SW 1271 (cell line): ENCODE measurements at places on chromosomes 1 and 21.

- DNase-seq = no peak
Observed at GRCh38 chr1:48931506-48932192, 155.0 kb upstream of the BEND5 start.

DNA sequence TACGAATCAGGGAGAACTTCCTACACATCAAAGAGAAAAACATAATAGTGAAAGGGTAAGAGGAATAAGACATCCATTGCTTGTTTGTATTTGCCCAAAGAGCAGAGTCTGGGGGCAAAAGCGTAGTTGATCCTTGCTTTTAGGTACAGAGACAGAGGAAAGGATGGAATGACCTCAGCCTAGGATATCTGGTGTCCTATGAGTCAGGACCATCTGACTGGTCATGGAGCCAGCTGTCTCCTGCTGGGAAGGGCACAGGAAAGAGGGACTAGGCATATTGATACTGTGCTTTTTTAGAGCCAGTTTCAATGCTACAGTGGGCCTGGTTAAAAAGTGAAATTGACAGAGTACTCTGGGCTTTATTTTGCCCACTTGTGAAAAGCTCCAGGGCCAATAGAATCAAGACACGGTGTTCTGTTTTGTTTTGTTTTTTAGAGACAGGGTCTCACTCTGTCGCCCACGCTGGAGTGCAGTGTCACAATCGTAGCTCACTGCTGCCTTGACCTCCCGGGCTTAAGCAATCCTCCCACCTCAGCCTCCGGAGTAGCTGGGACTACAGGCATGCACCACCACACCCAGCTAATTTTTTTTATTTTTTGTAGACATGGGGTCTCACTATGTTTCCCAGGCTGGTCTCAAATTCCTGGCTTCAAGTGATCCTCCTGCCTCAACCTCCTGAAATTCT, 3.2 kb downstream of the PLEKHO1 start:
- no peak for DNase-seq

DNA sequence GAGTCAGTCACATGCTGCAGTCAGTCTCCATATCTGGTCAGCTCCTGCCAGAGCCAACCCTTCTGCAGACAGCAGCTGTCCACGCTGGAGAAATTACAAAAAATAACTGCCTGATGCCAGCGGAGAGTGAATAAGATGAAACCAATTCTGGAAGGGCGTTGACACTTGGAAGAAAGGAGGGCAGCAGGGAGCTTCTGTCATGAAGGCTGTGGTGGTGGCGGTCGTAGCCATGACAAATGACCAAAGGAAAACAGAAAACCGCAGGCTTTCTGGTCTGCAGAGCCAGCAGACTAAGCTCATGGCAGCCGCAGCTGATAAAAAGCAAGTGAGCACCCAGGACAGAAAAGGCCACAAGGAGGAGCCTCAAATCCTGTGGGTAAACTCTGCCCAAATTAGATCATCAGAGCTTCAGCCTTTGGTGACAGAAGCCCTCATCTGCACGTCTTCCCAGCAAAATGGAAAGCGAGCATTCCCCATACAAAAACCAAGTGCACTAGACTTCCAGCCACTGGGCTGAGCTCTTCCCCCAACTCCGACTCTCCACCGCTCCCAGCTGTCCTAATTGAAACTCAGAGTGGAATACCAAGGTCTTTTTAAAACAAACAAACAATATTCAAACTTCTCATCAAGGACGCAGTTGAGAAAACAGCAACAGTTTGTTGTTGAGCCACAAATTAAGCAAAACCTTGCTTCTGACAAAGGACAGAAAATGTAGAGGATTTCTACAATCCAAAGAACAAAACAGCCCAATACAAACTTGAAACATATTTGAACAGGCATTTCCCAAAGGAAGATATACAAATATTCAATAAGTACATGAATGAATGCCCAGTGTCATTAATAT, 28.7 kb downstream of the RSPH1 start:
- DNase-seq = no peak

GRCh38 chr1:98903726-98904125, 100.9 kb downstream of the PLPPR5 start:
- no peak for DNase-seq

DNA sequence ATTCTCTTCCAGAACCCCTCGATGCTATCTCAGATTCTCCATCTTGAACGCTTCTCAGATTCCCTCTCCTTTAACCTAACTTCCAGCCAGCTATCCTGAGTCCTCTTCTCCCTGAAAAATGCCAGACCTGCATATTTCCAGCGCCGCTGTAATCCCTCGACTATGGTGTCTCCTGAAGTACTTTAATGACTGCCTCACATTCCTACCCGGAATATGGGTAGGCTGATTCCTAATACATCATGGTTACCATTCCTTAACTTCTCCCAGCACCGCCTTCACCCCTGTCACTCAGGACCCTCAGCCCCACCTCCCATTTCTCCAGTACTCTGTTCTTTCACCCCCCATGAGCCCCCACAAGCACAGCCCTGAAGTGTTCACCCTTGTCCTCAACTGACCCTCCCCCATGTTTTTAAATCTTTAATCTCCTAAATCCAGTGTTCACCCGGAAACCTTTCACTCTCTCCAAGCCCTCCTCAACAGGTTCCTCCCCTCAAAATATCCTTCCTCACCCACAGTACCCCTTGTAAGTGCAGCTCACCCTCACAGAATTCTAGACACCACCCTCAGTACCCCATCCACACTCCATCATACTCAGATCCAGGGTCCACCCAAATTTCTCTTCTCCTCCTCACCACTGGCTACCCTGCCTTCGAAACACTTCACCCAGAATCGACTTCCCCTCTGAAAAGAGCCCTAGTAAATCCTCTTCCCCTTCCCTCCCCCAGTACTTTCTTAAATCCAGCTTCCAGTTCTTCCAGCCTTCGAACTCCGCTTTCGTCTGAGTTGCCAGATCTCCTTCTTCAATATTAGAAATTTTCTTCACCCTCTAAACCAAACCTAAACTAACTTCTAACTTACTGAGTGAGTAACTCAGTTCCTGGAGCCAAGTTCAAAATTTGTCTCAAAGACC, 922 bp downstream of the CPT2 start:
- no peak for DNase-seq

DNA sequence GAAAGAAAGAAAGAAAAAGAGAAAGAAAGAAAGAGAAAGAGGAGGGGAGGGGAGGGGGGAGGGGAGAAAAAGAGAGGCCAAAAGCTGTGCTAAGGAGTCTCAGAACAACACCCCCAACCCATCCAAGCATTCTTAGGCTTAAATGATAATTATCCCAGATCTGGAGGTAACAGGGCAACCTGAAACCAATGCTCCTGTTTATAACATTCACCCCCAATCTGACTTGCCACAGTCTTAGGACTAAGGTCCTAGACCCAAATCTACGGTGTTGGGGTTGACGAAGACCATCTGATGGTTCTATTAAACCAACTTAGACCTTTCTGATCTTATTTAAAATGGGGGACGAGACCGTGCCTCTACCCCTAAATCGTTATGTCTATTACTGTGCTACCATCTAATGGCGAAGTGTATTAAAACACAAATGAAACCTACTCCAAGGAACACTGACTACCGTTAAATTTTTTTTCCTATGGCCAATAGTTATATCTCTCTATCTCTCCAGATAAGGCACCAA, 119.3 kb upstream of the CDC42BPA start:
- DNase-seq = no peak

DNA sequence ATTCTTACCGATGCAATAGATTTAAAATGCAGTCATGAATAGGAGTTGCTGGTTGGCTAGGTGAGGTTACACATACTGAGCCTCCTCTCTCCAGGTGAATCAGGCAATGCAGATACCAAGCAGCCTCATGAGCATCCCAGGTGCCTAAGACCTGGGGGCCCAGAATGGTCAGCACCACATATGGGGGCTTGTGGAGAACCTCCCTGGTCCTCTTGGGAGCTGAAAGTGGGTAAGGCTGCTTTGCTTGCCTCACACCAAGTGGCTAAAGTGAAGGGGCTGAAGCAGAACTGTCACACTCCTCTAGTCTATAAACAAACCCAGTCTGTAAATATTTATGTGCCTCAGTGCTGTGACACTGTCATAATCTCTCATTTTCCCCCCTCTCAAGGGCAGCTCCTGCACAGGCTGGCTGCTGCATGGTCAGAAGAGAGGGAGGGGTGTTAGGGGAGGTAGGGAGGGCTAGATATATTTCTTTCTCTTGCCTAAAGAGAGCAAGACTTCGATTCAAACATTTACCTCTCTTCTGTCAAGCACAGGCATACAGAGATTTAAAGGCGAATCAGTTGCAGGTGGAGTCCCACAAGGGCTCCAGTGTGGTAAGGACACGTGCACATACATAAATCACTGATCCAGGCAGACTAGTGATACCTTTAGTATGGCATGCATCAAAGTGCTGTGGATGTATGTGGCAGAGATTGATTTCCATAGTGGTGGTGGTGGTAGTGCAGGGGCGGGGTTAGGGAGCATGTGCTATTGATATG, 157.9 kb upstream of the TNR start:
- no peak for DNase-seq

DNA sequence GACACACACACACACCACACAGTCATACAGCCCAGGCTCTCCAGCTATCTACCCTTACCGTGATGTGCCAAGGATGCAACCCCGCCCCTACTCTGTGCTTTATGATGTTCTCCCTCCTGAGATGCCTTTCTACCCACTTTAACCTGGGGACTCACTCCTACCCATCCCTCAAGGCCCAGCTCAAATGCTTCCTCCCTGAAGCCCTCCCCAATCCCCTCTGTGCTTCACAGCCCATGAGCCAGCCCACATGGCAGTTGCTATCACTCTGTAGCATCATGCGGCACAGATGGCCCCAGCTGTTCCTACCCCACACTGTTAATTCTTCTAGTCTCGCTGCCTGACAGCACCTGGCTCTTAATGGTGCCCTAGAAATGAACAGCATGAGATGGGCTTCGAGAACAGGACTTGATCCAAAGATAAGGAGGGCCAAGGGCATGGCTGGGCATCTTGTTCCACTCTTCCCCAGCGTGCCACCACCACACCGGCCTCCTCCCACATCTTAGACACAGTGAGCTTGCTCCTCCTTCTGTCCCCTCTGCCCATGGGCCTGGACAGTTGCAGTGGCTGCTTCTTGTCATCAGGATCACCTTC, 109.8 kb downstream of the GLIS1 start:
- no peak for DNase-seq

- no peak for DNase-seq
Observed at GRCh38 chr1:178192686-178193085, 98.8 kb downstream of the RASAL2 start.

DNA sequence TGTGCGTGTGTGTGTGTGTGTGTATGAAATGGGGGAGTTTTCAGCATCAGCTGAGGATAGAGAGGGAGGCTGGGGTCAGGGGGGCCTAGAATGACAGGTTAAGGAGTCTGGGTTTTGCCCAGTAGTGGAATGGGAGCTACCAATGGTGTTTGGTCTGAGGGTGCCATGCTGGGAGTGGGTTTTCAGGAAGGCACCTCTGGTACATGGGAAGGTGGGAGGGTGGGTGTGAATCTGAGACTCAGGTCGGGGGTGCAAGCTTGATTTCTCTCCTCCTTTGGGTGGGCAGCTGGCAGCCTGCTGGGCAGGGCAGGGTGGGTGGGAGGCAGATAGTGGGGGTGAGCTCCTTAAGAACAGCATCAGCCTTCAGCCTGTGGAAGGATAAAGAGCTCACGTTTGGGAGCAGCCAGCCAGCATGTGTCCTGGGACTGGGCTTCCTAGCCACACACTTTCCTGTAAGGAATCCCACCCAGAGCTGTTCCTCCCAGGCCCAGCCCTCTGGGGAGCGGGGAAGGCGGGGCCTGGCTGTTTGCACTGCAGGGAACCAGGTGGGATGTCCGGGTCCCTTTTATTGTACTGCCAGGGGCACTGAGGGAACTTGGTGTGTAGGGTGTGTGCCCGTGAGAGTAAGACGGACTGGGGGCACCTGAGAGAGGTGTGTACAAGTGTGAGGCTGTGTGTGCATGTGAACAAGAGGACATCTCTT, 152.8 kb downstream of the FOXD2 start:
- DNase-seq = no peak

DNA sequence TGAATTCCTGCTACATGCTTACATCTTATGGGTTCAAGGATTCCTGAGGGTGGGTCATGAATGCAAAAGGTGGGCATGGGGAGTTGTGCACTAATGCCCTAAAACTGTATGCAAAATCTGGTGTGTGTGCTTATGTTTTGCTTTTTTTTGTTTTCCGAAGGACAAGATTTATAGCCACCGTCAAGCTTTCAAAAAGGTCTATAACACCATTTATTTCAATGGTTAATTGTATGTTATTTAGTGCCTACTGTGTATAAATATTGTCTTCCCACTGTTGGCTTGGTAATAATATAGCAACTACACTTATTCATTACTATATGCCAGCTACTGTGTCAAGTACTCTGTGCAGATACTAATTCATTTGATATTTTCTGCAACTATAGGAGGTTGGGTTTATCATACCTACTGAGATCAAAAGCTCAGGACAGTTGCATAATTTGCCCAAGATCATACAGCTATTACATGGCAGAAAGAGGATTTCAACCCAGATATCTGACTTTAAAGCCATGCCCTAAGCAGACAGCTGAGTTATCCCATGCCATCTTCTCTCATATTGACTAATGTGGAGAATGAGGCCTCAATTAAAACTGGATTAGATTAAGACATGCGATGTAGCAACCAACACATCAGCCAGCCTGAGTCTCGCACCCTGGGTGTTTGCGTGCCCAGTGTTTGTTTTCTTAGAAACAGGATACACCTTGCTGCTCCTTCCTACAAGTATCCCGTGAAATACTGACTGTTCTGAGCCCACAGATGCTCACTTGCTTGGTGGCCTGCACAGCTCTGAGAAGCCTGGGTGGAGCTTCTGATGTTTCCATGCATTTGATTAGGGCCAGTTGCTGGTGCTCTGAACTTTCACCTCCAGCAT, 34.6 kb downstream of the GADD45A start:
- no peak for DNase-seq

DNA sequence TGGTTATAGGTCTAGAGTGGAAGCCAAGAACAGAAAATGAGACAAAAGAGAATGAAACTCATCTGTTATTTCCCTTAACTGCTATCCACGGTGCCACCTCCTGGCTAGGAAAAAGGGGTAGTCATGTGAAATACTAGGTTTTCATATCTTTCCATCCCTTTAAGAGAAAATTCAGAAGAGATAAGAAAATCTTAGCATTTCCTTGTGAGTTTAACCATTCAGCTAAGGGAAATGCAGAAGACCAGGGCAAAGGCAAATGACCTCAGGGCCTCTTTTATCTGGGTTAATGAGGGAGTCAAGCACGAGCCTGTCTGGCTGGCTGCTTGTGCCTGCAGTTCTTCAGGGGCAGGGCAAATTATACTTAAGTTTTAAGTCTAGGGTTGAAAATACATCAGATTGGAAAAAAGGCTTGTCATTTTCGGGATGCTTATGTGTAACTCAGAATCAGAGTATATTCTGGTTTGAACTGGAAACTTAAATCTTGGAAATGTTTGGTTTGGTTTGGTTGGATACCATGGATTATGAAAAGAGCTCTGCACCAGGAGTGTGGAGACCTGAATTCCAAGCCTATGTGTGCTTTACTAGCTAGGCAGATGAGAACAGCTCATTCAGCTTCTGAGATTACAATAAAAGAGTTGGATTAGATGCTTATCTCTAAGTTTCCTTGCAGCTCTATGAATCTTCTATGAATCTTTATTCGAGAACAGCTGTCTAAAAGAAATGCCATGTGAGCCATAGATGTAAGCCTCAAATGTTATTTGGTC, 19.9 kb downstream of the NIBAN1 start:
- no peak for DNase-seq

DNA sequence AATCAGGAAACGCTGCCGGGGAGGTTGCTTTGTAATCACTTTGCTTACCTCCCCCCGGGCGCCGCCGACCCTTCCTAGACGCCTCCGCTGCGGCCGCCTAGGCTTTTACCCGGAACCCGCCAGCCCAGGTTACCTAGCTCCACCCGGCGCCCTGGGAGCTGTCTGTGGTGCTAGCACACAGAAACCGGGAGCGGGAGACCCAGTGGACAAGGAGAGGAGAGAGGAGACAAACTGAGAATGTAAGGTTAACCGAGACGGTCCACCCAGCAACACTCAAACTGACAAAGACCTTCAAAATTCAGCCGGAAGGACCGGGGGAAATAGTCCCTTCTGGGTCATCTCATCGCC, 9.8 kb downstream of the BARHL2 start:
- DNase-seq = no peak
